ENCODE measurements at places on chromosomes 12 and 14.

DNA sequence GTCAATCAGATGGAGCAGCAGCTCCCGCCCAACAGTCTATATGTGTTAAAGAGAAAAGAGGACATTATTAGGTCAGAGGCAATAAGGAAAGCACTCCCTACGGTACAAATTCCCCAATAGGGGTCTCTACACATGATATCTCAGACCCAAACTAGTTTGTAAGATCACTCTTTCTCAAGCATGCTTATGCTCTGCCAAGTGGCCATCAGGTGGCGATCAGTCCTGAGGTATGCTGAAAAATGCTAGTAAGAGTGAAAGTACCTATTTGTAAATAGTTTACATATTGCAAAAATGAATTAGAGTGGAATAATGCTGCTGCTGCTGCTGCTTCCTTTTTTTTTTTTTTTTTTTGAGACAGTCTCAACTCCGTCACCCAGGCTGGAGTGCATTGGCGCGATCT, 61.0 kb downstream of the CPM start:
- no peak for DNase-seq

DNA sequence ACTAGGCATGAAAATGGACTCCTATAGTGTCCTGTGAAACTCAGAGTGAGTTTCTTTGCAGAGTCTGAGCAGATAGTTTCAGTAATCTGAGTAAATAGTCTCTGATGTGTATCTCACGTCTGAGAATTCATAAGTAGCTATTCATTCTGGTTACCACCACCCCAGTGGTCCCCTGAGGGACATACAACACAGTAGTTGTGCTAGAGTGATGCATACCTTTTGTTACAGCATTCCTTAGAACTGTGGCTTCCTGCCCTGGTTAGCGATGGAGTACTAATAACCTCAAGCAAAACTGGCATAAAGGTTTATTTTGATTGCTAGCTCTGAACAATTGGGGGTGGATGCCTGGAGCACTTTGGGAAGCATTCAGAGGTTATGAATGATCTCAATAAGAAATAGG, 114.7 kb downstream of the DAAM1 start:
- no peak for DNase-seq

DNA sequence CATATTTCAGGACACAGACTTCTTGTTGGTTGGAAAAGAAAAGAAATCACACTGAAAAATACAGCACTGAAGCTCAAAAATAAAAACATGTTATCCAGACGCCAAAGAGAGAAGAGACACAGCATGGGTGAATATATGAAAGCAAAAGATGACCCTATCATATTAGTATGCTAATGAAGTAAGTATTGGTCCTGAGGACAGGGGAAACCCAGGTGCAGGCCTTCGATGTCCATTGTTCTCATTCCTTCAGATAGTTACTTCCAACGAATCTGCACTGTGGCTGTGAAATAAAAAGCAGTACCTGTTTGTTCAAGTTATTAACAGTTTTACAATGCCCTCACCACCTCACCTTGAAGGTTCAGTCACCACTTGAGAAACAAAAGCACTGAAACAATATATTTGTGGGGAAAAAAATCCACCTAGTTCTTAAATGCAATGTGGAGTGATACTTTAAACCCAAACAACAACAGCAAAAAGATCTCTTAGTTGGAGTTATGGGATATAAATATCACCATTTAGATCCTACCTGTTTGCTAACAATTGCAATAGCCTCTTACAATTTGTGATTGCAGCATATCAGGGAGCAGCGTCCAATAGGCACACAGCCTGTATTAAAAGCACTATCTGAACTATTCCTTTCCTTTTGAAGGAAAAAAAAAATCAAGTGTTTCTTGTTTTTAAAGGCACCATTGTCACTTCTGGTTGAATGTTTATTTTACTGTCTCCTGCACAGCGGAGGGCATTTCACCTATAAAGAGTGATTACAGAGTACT, 188.1 kb downstream of the BCAT1 start:
- no peak for DNase-seq

- DNase-seq, result no peak
These were observed 1.6 kb downstream of the MLEC start for GRCh38 chr12:120688527-120689071.

DNA sequence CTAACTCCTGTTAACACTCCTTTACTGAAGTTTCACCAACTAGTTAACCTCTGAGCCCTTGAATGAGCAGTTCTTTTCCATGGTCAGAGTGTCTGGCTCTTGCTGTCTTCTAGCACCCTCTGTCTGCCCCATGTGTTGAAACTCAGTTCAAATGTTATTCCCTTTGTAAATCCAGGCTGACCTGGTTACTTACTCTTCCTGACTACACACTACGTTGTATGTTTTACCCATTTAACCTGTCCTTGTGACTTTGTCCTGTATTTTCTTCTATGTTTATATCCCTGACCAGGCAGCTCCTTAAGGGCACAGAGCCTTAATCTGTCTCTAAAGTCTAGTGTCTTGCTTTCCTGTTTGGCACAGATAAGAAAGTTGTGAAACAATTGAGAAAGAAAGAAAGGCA, 389.0 kb upstream of the RPL10L start:
- DNase-seq, result no peak

DNA sequence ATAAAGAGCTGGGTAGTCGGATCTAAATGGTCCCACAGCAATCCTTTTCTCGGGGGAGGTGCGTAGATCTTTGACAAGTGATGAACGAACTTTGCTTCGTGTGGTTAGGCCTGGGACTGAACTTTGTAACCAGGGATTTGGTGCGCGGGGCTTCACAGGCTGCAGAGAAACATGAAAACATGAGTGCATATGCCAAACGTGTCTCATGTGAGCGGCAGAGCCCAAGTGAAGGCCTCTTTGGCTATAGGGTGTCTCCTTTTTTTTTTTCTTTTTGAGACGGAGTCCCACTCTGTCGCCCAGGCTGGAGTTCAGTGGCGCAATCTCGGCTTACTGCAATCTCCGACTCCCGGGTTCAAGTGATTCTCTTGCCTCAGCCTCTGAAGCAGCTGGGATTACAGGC, 12.0 kb upstream of the RIOX1 start:
- no peak for DNase-seq

GRCh38 chr14:104610749-104611310, 6.3 kb upstream of the TMEM179 start:
- DNase-seq, result no peak

GRCh38 chr12:22766911-22767420, 142.0 kb downstream of the ETNK1 start:
- DNase-seq, result no peak

- DNase-seq, result no peak
These were observed 890 bp downstream of the SPTLC2 start for GRCh38 chr14:77615361-77616132.

- DNase-seq, result no peak
These were observed 239.8 kb upstream of the EGLN3 start for GRCh38 chr14:34190717-34191116.

DNA sequence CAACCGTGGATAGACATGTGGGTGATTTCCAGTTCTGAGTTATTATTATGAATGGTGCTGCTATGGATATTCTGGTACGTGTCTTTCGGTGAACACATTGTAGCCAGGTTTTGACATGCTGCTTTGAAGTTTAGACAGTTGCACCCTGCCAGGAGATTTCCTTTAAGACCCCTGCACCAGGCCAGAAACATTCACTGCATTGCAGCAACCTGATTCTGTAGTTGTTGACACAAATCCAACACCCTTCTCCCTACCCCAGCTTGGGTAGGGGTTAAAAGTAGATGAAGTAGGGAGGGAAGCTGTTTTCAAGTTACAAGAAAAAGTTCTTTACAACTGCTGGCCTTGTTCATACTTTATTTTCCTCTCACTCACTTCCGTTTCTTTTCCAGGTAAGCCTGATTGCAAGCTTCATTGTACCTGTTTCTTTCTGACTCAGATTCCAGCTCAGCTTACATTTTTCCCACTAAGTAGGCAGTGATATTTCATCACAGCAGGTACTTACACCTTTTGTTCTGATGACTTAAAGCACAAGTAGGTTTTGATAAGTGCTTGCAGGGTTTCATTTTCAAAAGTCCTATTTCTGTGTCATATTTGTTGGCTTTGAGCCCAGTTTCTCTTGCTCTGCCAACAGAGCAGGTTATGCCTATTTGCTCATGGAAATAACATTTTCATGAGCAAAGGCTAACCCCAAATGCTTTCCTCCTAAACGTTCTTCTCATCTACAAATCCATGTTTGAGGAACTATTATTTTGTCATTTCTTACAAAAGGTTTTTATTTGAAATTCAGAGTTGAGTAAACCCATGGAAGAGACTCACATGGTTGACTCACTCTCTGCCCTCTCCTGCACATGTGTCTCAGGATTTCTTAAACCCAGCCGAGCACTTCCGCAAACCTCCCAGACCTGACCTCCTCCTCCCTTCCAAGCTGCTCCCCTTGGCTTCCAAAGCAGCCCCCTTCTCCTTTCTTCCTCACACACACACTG, 12.1 kb upstream of the LTA4H start:
- no peak for DNase-seq

- no peak for DNase-seq
These were observed 10.6 kb upstream of the SPPL3 start for GRCh38 chr12:120914794-120915193.

- no peak for DNase-seq
These were observed 55.3 kb downstream of the ISCA2 start for GRCh38 chr14:74548881-74549280.

GRCh38 chr12:113802966-113803758, 163.0 kb downstream of the RBM19 start:
- no peak for DNase-seq

DNA sequence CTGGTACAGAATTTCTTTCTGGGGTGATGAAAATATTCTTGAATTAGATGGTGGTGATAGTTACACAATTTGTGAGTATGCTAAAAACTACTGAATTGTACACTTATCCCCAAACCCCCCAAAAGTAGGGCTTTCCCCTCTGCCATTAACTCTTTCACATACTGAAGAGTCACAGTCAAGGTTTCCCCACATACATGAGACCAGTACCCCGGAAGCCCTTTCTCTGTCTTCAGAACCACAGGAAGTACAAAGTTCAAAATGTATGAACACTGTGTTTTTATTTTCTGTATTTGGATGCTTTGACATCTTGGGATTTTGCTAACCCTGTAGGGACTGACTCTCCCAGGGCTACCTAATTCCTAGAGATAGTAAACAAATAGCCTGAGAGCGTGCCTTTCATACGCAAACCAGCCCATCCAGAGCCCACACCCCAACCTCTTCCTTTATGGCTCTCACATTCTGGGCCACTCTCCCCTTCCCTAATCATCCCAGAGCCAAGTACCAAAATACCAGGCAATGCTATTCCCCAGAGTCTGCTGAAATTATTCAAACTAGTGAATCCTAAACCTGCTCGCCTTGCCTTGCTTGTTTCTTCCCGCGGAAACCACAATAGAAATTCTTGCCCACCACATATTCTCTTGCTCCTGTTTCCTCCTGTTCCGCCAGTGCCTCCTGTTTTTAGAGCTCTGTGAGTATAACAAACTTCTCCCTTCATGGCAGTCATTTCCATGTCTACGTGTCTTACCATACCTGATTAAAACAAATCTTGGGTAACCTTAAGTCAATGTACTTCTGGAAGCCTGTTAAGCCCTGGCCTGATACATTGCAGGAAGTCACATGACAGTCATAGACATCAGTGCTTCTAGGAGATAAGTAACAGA, 524.8 kb downstream of the FUT8 start:
- no peak for DNase-seq

DNA sequence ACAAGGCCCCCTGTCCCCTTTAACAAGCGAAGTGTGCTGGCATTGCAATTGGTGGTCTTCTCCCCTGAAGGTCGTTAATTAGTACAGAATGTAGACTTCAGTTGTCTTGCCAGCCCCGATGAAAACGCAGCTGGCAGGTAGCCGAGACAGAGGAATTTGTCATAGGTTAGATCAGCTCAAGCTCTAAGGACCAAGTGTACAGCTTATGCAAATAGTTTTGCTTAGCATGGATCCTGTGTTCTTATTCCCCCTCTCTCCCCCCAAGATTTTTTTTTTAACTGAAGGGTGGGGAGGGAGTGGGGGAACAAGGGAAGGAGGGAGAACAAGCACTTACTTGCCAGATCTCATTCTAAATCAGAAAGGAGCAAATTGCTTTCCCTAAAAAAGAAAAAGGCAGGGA, 58.6 kb upstream of the PARP11 start:
- no peak for DNase-seq

DNA sequence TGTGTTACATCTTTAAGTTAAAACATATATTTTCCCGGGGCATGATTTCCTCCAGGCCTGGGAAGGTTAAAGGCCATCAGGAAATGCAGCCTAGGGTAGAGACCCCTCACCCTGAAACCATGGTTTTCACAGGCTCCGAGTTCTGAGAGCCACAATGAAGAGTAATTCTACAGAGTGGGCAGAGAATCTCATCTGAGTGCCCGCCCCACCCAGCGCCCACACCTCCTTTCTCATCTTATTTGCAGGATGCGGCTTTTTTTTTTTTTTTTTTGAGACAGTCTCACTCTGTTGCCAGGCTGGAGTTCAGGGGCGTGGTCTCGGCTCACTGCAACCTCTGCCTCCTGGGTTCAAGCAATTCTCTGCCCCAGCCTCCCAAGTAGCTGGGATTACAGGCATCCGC, 170.7 kb downstream of the FOXN3 start:
- no peak for DNase-seq

DNA sequence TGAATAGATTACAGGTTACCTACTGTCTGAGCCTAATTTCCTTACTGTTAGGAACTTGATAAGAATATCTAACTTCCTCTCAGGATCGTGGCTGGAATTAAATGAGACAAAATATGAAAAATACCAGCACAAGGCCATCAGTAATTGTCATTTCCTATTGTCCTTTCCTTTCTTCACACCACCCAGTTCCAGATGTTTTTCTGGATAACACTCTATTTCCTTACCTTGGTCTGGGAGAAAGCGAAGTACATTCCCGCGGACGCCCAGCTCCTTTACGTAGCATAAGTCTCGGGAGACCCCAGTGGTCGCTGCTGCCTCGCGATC, 376 bp downstream of the GDF3 start:
- no peak for DNase-seq

DNA sequence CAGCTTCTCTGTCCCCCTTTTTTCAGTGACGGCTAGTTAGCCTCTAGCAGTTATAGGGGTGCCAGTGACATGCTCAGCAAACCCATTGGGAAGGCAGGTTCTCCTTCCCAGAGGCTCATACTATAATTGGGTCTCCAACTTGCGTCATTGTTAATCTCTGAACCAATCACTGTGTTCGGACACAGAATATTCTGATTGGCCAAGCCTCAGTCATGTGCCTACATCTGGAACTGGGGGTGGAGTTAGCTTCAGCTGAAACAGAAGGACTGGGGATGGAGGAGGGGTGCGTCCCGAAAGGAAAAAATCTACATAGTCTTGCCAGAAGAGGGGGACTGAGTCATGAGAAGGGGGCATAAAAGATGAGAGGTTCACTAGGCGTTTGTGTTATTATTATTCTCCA, 165.6 kb downstream of the SUDS3 start:
- no peak for DNase-seq

DNA sequence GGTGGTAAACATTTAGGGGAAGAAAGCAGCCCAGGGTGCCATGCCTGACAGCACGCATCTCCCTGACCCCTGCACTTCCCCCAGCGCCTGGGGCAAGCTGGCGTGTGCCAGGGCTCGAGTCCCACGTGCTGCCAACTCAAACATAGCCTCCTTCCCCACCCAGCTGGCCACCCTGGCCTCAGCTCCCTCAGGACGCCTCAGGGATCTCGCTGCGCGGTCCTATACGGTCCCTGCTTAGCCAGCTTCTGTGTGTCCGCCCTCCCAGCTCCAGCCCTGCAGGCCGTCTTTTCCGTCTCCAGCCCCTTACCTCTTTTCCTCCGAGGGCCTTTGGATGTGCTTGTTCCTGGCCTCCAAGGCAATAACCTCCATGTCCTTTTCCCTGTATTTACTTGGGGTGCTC, 71.0 kb downstream of the TESC start:
- DNase-seq, result no peak

GRCh38 chr14:52175982-52176502, 91.5 kb upstream of the PTGDR start:
- DNase-seq, result no peak

GRCh38 chr14:66240105-66240504, 246.1 kb upstream of the CCDC196 start:
- DNase-seq, result no peak
